ENCODE measurements at places on chromosomes 11 and 22.

DNA sequence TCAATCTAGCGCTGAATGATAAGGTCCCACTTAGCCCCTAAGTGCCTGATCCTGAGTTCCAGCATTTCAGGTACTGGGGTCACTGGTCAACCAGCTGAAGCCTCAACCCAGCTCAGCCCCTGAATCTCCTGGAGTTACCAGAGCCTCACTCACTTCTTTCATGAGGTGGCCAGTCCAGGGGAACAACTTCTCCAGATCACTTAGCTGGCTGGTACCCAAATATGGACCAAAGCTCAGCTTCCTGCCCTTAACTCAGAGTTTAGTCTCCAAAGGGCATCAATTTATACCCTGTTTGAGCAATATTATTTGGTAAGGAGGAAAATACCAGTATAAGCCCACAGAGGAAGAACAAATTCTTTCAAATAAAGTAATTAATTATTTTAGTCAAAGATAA is 105.6 kb downstream of the SLC1A2 start:
- no peak for ATAC-seq

DNA sequence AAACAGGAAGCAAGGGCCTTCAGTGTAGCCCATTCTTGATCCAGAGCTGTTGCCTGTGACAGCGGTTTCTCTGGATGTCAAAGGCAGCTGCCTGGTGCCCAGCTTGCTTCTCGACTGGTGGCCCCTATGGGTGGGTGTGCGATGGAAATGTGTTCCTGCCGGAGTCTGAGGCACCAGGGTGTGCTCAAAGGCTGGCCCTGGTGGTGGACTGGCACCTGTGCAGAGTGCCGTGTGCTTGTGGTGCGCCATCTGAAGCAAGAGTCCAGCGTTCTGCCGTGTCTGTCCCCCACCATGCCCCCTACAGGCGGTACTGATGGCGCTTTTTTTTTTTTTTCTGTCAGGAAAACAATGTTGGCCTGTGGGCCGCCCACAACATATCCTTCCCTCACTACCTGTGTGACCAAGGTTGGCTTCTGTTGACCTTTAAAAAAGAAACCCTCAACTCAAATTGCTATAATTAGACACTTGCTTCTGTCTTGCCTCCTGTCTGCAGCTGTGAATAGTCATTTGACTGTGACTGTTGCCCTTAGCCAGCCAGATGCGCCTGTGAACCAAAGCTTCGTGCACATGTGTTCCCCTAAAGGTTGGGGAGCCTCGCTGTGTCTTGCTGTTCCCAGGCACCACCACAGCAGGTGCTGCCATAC is 4.7 kb upstream of the RANBP1 start:
- ATAC-seq = peak; percentile 70

GRCh38 chr11:129273944-129274711 is 82.0 kb upstream of the ARHGAP32 start:
- no peak for ATAC-seq

- no peak for ATAC-seq
Measured at GRCh38 chr11:36016709-36017108, 72.8 kb downstream of the LDLRAD3 start.

- no peak for ATAC-seq
Measured at GRCh38 chr11:105189581-105189980, 50.0 kb upstream of the CARD18 start.

- peak; percentile 48 for ATAC-seq
Measured at GRCh38 chr22:46815896-46816731, 53.7 kb downstream of the TBC1D22A start.

DNA sequence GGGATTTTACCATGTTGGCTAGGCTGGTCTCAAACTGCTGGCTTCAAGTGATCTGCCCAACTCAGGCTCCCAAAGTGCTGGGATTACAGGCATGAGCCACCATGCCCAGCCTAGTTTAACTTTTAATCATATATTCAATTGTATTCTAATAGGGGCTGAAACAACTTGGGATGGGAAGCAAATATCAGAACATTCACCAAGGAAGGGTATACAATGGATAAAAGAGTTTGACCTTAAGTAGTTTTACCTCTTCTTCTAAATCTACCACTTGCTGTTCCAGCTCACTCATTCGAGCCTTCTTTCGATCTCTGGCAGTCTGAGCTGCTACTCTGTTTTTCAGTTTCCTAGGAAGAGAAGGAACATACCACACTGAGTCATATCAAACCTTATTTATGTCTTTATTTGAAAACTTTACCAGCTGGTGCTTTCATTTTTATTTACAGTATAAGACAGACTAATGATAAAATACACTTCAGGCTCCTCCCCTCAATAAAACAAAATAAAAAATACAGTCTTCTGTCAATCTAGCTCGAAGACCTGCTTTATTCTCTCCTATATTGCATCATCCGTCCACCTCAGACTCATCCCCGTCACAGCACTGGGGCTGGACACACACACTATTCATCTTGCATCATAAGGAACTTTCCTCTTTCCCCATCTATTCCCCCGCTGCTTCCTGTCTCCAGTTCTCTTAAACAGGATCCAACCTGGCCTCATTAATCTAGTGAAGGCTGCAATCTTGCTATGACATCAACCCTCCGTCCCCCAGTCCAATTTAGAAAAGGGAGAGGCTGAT is 1.4 kb downstream of the XBP1 start:
- ATAC-seq = peak; percentile 29

- no peak for ATAC-seq
Measured at GRCh38 chr11:95149651-95150364, 60.2 kb downstream of the ENDOD1 start.

DNA sequence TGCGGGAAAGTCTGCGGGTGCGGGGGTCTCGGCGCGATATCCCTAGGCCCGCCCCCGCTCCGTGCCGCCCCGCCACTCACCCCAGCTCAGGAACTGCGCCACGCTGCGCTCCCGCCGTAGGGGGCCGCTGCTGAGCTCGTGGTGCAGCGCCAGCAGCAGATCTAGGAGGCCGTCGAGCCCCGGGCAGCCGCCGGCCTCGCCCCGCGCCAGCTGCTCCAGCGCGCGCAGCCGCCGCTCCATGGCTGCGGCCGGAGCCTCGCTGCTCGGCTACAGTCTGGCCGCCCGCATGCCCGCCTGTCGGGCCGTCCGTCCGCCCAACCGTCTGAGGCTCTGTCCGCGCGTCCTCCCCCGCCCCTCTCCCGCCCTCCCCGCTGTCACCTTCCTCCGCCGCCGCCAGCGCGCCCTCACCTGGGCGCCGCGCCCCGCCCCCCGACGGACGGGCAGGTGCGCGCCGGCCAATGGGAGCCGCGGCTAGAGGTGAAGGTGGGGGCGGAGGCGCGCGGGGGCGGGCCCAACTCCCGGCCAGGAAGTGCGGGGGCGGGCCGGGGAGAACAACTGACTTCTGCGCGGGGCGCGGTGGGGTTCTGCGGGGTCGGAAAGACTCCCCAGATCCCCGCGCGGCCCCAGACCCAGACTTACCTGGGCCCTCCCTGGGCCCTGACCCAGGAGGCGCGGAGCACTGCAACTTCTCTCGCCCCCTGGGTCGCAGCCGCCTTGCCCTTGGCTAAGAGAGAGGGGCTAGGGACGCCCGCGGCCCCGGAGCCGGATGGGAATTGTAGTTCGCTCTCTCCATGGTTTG is at the start of gene CDC42BPG:
TSS of gene CDC42BPG (minus strand) at position 324 of the 799 bp plus-strand sequence. CDS start at position 240, 84 bp downstream.
- ATAC-seq = peak; percentile 67

DNA sequence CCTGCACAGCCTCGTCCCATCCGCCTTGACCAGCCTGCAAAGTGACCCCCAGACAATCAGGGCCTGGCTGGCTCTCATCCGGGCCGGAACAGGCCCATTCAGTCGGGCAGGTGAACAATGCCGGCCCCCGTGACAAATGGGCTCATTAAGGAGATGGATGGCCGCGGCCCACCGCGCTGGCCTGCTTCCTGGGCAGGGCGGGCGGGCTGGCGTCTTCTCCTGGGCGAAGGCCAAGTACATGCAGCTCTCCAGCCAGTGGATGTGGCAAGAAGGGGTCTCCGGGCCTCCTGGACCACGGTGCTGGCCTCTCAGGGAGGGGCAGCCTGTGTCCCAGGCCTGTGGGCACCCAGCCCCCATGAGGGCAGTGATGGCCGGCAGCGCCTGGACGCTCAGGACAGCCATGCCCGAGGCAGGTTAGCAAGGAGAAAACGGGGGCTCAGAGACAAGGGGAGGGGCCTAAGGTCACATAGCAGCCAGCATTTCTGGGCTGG is 1022.8 kb downstream of the BRD1 start:
- ATAC-seq = no peak

DNA sequence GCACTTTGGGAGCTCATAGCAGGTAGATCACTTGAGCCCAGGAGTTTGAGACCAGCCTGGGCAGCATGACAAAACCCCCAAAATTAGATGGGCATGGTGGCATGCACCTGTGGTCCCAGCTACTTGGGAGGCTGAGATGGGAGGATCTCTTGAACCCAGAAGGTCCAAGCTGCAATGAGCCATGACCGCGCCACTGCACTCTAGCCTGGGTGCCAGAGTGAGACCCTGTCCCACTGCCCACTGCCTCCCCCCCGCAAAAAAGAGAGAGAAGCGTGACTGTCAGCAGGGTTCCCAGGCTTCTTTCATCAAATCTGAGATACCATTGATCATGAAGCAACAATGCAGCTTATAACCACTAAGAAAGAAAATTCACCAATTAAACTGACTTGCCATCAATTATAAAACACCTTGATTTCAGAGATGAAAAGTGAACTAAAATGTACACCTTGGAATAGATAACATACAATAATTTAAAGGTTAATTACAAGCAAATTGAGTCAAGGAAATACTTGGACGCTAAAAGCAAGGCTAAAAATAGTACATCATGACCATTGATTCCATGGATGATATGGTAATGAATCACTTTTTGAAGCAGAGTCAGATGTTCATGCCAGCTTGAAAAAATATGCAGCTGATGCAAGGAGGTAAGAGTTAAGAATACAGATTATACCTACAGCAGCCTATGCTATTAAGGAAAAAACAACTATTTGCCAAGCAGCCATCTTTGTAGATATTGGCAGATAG is 90.8 kb upstream of the ALKBH3 start:
- ATAC-seq = no peak

DNA sequence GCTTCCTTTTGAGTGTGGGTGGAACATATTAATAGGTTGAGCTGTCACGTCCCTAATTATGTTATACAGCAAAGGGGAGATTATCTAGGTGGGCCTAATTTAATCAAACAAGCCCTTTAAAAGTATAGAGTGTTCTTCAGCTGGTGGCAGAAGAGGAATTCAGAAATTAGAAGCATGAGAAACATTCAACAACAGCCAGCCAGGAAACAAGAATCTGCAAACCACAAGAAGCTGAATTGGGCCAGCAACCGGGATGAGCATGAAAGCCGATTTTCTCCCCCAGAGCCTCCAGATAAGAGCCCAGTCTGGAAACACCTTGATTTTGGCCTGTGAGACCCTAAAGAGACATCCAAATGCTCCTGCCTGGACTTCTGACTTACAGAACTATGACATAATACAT is 105.8 kb upstream of the LDLRAD3 start:
- no peak for ATAC-seq

DNA sequence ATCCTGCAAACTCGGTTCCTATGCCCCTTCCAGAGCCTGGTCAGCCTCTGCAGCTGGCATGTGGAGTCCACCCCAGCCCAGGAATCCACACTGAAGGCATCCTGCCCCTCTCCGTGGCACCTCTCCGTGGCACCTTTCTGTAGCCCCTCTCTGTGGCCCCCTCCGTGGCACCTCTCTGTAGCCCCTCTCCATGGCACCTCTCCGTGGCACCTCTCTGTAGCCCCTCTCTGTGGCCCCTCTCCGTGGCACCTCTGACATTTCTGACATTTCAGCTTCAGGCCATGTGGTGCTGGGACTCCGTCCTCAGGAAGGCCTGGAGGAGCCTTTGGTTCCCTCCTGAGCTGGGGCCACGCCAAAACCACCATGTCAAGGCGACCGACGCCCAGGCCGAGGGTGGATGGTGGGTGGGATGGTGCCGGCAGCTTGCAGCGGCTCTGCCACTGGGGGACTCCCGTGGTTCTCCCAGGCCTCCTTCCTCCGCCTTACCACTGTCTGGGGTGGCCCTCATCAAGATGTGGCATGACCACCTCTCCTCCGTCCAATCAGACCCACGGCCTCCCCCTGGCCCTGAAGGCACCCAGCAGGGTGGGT is 1518.5 kb downstream of the BRD1 start:
- no peak for ATAC-seq

- no peak for ATAC-seq
Measured at GRCh38 chr11:45755281-45755859, 49.6 kb upstream of the SLC35C1 start.

DNA sequence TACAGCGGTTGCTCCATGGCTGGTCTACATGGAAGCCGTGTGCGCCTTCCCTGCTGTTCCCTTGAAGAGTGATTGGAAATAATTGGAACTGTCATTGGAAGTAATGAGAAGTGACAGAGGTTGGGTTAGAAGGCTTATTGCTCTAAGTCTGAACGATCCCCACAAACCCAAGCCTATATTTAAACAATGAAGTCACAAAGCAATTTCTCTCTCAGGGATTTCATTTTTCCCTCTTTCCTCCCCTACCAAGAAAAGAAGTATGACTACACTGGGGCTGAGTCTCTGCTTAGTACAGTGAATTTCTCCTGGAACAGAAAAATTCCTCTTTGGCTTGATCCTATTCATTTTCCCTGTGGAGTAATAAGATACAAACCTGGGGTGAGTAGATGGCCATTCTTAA is 7.8 kb downstream of the CLMP start:
- ATAC-seq = no peak

DNA sequence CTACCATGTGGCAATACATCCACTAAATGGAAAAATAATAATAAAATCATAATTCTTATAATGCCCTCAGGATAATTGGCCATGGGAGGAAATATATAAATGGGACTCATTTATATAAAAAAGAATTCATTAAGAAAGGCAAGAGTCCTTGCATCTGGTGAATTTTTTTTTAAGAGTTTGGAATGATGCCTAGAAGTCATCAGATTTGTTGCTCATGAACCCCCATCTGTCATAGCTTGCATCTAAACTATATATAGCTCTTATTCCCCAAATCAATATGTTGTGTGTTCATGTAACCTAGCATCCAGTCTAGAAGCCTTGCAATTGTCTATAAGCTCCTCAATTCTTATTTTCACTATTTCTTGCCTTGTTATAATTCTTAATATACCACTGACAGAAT is 75.9 kb downstream of the CADM1 start:
- no peak for ATAC-seq

- ATAC-seq = no peak
Measured at GRCh38 chr11:46338988-46339666, 8.1 kb upstream of the DGKZ start.

DNA sequence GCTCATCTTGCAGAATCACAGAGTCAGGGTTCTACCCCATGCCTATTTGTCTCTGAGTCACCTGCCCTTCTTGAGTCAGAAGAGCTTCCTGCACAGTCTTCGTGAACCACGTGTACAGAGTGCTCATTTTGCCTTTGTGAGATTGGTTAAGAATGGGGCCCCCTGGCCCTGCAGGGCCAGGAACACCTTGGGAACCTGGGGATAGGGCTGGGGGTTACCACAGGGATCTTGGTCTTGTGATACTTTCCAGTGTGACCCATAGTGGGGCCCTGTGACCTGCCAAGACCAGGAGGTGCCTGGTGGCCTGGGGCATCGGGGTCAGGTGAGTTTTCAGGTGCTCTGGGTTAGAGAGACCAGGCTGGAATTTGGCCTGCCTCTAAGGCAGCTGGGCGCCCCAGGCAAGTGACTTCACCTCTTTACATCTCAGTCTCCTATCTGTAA is 9.4 kb downstream of the TMPRSS13 start:
- peak; percentile 98 for ATAC-seq

- ATAC-seq = no peak
Measured at GRCh38 chr22:46417769-46418168, 82.3 kb downstream of the TRMU start.

Measured in activated CD4-positive, CD25-positive, alpha-beta regulatory T cell treated with anti-CD3 and anti-CD28 coated beads, Interleukin-2, amount 50 U/mL, for 24 hours (primary cell).